ENCODE measurements at places on chromosomes 7 and 10.

DNA sequence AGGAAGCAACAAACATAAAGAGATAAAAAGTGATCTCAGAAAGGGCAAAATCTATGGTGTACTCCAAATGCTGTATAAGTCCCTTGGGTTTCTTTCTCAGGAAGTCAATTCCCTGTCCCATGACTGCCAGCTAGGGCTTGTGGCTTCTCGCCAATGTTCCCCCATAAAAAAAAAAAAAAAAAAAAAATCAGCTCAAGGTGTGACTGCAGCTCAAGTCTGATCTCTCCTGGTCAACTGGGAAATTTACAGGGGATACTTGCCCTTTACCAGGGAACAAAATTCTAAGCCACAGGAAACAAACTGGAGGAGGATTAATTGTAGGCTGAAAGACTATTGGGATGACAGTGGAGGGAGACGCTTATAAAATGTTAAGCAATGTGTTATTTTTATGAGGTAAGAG is 76.0 kb downstream of the PCGF5 start:
- DNase-seq, result no peak

DNA sequence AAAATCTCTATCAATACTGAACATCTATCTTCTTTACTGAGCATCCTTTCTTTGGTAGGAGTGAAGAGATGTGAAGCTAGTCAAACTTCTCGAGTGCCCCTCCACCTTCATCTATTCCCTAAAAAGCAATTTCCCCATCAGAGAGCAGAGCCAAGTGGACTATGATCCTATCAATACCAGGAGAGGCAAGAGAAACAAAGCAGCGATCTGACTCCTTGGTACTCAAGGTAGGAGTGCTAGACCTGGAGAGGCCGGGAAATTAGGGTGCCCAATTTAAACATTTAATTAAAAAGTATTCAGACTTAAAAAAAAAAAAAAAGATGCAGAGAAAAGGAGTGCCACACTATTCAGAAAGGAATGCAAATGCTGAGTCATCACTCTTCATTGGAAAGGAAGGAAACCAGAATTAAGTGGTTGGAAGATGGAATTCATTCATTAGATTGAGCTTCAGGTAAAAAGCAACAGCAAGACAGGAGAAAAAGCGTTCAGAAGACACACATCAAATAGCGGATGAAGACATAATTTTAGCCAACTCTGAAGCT is 1.6 kb downstream of the TIAL1 start:
- no peak for DNase-seq

DNA sequence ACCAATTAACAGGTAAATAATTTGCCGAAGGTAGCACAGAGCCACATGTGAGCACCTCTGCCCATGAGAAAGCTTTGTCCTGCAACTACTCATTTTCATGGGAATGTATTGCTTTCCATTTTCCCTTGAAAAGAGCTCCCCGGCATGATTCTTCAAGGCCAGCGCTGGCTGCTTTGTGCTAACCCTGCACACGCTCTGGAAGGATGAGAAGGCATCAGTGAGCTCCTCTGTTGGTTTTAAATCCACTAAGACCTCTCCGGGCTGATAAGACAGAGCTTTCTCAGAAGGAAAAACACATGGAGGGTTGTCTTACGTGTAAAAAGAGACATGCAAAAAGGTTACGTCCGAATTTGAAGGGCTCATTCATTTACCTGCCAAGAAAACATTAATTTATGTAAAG is 553.9 kb upstream of the MKI67 start:
- DNase-seq, result no peak

DNA sequence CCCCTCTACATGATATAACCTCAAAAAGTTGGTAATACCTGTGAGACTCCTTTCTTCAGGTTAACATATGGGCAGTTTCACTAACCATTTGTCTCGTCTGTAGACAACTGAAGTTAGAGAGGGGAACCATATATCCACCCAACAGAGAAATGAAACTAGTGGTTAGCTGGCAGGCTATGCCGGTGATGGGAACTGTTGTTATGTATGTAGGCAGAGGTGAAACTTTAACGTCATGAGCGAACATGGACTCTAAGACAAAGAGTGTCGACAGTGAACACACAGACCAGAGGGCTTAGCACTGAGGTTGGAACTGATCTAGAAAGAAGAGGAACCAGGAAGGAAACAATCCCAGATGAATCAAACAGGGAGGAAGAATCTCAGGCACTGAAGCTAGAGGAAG is 112.4 kb downstream of the ELMO1 start:
- no peak for DNase-seq

- no peak for DNase-seq
These were observed 13.5 kb downstream of the ING3 start for GRCh38 chr7:120964088-120964487.

GRCh38 chr10:15321431-15322341 is 49.4 kb downstream of the FAM171A1 start:
- DNase-seq, result no peak

DNA sequence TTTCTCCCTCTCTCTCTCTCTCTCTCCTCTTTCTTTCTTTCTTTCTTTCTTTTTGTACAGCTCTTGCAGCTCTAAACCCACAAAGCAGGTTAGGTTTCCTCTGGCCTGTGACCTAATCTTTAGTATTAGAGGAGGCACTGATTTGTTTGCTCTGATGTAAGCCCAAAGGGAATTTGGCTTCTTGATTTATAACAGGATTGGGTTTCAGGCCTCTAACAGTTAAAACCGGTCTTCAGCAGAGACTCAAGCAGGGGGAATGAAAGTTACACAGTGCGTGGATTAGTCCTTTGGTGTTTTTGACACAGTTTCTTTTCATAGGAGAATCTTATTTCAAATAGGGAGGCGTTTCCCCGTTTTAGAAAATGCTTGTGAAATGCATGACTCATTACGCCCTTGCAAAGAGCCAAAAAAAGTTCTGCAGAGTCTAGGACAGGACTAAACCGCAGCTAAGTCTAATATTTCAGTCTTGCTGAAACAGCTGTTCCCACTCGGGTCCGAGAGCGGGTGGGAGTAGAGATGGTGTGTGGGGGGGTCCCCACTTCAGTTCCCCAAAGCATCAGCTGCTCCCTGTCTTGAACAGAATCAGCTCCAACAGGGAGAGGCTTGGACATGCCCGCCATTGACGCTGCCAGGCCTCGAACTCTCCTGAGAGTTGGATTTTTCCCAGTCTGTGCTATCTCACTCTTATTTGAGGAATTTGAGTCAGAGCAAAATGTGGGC is 296.5 kb upstream of the PITRM1 start:
- DNase-seq, result no peak

GRCh38 chr7:27875832-27876231 is 135.9 kb downstream of the TAX1BP1 start:
- DNase-seq, result no peak

DNA sequence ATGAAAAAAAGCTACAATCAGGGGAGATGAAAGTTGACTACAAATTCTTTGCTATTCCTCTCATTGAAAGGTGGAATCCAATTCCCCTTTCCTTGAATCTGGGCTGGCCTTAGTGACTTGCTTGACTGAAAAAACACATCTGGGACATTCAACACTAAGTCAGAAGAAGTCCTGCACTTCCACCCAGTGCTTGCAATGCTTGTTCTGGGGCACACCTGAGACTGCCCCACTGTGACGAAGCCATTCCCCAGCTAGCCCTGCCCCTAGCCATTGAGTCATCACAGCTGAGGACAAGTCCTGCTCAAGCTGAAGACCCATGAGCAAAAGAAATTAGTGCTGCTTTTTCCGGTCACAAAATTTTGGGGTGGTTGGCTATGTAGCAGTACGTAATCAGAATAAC is 19.2 kb upstream of the GRID1 start:
- DNase-seq, result no peak

GRCh38 chr7:139619367-139619657 is 95.8 kb downstream of the CLEC2L start:
- DNase-seq, result no peak

DNA sequence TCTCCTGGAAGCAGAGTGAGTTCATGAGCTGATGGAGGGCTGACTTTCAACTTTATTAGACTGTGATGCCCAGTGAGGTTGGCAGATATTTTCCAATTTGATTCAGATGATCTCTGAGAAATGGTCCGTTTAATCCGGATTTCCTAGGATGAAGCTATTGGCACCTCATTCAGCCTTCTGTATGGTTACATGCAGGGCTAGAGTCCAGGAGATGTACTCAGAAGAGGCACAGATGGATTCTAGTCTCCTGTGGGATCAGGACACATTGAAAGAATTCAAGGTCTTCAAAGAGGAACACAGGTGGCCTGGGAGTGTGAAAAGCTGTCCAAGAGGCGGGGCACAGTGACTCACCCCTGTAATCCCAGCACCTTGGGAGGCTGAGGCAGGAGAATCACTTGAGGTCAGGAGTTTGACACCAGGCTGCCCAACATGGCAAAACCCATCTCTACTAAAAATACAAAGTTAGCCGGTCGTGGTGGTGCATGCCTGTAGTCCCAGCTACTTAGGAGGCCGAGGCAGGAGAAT is 23.0 kb upstream of the RHEB start:
- no peak for DNase-seq

DNA sequence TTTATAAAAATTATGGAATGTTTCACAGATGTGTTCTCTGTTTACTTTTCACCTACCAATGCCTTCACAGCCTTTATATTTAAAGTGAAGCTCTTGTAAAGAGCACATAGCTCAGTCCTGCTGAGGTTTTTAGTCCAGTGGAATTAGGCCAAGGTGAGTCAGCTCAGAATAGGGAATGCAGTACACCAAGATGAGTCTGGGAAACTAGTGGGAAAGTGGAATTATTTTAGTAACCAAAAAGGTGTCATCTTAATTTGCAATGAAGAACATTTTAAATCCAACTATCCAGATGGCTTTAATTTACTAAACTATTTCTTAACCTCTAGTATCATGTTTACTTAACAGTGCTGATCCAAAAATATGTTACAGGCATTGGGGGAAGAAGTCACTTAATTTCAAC is 236.3 kb upstream of the CTBP2 start:
- DNase-seq, result no peak

- no peak for DNase-seq
These were observed 162.1 kb downstream of the TCF7L2 start for GRCh38 chr10:113111900-113112853.

DNA sequence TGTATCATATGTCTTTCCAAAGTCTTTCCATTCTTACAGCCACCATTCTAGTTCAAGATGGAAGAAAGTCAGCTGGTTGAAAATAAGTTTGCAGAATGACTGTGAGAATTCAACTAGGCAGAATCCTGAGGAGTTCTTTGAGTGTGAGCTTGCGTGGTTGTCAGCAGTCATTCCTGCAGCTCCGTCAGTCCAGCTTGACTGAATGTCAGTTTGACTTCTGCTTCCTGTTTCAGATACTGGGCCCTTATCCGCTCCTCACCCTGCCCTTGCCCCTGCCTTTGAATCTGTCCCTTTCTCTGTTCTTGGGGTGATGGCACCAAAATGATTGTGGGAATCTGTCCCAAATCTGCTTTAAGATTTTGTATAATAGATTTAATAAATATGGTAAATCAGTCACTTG is 27.8 kb downstream of the SLC26A5 start:
- DNase-seq, result no peak

DNA sequence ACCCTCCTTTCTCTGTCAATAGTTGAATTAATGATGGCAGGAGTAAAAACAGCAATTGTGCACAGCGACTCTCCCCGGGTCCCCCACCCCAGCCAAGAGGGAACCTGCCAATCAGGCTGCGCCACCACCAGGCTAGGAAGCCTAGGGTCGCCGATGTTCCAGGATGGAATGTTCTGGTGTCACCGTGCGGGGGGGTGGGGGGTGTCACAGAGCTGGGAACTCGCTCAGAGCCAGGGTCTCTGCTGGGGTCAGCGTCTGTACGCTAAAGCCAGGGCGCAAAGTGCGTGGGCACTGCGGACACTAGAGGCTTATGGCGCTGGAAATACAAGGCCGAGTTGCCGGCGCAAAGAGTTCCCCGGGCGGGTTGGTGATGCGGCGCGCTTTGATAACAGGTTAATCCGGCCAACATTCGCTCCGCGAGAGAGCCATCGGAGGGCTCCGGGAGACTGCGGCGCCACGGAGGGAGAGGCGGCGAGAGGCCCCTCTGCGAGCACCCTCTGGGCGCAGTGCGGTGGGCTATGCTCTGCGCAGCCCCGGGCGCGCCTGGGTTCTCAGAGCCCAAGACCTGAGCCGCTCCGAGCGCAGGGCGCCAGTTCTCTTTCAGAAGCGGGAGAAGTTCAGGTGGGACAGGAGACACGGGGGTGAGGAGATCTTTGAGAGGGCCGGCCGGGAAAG is 192.3 kb downstream of the EMX2 start:
- DNase-seq, result no peak

- DNase-seq, result no peak
These were observed 26.4 kb downstream of the SLC35B4 start for GRCh38 chr7:134290286-134290685.

GRCh38 chr10:24393201-24393600 is 184.3 kb downstream of the KIAA1217 start:
- no peak for DNase-seq

GRCh38 chr7:100720279-100720670 is at the start of gene EPO:
EPO (plus strand) TSS chr7:100720468; CDS start chr7:100720981, 513 bp downstream.
- no peak for DNase-seq

DNA sequence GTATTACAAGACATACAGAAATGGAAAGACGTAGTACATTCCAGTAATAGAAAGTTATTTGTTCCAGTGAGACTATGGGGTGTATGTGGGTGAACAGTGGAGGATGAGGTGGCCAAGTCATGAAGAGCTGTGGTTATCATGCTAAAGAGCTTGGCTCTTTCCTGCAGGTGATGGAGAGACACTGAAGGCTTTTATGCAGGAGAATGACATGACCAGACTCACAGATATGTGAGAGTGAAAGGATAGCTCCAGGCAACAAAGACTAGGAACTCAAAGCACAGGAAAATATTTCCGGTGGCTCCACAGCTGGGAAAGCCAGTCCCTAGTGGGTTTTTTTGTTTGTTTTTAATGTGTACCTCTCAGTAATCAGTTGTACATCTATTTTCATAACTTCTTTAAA is 133.5 kb downstream of the TSPAN12 start:
- DNase-seq, result no peak

DNA sequence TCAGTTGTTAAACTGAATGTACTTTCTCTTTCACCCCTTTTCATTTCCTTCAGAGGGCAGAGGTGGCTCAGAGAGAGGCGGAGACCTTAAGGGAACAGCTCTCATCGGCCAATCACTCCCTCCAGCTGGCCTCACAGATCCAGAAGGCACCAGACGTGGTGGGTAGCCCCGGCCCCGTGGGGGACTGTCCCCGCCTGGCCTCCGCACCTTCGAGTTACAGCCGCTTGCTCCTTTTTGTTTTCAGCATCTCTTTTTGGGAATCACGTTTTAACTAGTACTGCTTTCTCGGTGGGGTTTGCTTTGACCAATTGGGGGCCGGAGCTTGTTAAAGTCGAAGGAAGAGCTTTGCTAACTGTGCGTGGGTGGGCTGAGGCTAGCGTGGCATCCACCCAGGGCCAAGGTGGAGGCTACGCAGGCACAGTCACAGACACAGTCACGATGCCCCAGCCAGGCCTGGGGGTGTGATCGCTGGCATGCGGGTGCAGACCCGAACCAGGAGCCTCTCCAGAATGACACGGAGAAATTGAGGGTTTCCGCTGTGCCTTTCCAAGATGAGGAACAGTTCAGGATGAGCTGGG is 116.2 kb upstream of the SH2B2 start:
- DNase-seq, result no peak

- DNase-seq, result no peak
These were observed 119.1 kb downstream of the PHTF2 start for GRCh38 chr7:77917500-77918262.
